ENCODE measurements at places on chromosomes 7 and 10.

DNA sequence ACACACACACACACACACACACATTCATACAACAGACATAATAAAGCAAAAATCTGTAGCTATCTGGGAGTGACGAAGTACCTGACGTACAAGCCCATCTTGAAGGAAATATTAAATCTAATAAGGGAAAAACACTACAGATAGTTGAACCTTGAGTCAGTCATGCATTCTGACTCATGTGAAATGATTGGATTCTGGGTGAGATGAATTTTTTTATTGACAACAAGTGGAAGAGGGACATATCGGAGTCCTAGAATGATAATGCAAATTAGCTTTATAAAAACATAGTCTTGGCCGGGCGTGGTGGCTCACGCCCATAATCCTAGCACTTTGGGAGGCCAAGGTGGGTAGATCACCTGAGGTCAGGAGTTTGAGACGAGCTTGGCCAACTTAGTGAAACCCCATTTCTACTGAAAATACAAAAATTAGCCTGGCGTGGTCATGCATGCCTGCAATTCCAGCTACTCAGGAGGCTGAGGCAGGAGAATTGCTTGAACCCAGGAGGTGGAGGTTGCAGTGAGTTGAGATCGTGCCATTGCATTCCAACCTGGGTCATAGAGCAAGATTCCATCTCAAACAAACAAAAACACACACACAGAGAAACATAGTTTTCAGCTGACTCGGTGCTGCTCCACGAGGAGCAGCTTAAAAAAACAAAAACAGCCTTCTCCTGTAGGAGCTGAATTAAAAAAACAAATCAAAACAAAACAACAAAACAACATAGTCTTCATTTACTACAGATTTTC, 154.4 kb upstream of the MKLN1 start:
- no peak for DNase-seq

GRCh38 chr10:48300556-48300955, 5.9 kb upstream of the MAPK8 start:
- no peak for DNase-seq

GRCh38 chr7:101686030-101686429, 56.9 kb upstream of the MYL10 start:
- DNase-seq, result no peak

DNA sequence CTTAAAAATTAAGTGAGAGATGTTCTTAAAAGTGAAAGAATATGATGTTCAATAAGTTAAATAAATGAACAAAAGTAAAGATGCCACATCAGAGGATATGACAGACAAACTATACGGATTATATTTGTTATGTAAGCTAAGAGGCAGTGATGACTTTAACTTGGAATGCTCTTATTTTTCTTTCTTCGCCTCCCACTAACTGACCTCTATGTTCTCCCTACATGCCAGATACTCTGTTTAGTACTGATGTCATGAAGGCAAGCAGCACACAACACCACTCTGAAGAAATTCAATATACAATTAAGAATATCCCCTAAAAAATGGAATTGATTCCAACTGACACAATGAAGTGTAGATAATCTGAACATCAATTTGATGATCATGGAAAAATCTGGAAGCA, 223.4 kb downstream of the DOCK4 start:
- no peak for DNase-seq

DNA sequence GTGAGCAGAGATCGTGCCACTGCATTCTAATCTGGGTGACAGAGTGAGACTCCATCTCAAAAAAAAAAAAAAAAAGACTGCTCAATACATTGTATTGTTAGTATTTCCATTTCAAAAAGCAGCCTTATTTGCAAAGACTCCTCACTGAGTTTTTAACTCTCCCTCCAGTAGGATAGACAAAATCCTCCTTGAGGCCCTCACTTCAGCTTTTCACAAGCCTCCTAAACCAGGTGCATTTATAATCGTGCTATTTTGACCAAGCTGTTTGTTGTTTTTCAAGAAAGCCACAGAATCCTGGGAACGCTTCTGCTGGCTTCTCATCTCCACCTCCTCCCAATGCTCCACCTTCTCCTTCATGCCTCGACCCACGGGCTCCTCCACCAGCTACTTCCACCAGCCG, 6.3 kb upstream of the DDIT4 start:
- no peak for DNase-seq

DNA sequence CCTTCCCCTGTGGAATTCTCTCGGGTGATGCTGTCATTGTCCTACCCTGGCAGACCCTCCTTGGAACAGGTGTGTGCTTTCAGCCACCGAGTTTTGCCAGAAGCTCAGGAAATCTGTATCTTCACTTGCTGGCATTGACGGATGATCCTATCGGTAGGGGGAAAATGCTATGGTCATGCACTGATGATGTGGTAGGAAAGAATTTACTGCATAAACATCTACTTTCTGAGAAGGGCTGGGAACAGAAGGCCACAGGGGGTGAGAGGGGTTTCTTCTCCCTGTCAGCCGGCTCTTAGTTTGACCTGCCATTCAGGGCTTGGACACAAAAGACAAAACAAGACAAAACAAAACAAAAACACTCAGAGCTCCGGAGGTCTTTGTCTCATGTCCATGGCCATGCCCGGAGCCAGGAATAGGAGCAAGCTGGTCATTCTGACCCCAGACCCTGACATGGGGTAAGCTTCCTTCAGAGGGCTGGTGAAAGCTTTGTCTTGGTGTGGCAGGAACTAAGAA, 43.6 kb upstream of the CARD11 start:
- no peak for DNase-seq

- DNase-seq, result no peak
These were observed 91.3 kb upstream of the SMIM30 start for GRCh38 chr7:113209449-113210203.

DNA sequence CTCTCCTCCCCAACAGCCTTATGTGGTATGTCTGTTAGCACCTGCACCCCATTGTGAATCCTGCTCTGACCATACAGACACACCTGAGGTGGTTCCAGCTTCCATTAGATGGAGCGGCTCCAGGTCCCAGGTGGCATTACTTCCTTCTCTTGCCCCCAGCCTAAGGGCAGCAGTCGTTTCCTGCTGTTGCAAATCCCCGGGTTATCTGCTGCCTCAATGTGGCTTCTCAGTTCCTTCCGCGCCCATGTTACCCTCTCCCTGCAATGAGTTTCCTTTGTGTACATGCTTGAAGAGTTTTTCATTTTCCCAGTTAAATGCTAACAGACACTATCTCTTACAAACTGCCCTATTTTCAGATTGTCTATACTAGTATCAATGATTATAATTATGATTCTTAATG, 62.8 kb upstream of the PRKCQ start:
- DNase-seq, result no peak

DNA sequence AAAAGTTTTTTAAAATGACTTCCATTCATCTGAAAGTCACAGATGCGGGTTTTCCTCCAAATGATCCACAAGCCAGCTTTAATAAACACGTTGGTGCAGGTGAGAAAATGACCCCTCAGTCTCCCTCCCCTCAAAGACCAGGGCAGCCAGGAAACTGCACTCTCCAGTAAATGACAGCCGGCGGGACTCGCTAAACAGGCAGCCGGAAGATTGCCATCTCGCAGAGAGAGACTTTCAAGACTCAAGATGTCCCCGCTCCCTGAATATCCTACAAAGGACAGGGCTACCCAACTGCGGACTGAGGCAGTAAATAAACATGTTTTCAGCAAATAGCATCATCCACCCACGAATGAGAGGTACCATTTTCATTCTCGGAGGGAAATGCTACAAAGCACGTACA, 116.8 kb downstream of the DIP2C start:
- DNase-seq, result no peak

- no peak for DNase-seq
These were observed 491.3 kb downstream of the RPS24 start for GRCh38 chr10:78524941-78525340.

- DNase-seq, result no peak
These were observed 356.4 kb downstream of the ANKRD7 start for GRCh38 chr7:118580743-118581382.

DNA sequence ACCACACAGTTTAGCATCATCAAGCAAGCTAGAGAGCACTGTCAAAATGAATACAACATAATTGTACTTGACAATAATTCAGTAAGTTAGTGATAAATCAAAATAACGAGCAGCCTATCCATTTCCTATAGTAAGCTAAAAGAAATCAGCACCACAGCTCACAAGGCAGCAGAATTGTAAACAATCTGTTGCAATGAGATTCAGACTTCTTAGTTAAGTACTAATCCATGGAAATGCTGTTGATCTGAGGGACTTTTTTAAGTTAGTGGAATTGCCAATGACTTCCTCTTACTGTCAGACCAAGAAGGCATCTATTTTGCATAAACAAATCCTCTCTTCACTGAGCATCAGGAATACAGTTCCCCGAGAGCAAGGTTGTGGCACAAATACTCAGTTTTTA, 136.6 kb upstream of the CCDC6 start:
- DNase-seq, result no peak

- DNase-seq, result no peak
These were observed 67.3 kb downstream of the NRBF2 start for GRCh38 chr10:63200431-63200830.

DNA sequence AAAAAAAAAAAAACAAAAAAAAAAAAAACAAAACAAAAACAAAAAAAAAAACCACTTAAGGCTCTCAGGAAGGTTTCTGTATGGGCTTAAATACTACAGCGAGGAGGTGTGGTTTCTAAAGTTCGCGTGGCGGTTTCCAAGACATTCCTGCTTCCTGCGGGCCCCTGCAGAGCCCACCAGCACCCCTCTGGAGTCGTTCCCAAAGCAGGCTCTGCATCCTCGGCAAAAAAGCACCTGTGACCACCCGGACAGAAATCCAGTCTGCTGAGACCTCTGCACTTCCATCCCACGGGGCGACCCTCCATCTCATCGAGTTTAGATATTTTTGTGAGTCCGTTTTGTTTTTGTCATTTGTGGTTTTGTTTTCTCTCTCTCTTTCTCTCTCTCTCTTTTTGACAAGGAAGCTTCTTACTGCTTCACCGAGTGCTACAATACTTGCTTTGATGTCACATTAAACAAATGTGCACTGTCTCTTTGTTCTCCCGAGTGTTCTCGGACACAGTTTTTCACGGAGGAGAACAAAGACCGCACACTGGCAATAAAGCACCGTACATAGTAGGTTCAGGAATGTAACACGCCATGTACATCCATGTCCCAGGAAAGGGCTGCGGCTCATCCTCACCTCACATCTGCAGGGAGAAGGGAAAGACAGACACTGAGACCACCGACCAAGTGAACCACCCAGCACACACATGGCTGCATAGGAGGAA, 21.5 kb downstream of the PDGFA start:
- DNase-seq, result no peak

GRCh38 chr10:3412071-3412582, 239.5 kb upstream of the PITRM1 start:
- no peak for DNase-seq

DNA sequence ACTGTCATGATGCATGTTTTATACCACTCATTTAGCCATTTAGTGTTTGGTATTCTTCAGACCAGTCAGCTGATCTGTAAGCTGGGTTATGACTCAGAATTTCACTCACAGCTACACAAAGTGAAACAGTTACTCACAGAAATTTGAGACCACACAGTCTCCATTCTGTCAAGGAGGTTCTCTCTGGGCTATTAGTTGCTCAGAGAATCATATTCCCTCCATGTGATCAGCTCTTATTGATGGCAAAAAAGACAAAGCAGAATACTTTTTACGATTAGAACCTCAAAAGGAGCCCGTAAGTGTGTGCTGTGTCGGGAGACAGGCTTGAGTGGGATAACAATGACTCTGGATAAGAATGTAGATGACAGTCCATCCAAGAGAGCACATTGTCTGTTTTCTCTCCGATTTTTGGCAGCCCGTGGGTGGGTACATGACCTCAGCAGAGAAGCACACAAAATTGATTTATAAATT, 277.6 kb upstream of the SORCS1 start:
- DNase-seq, result no peak

DNA sequence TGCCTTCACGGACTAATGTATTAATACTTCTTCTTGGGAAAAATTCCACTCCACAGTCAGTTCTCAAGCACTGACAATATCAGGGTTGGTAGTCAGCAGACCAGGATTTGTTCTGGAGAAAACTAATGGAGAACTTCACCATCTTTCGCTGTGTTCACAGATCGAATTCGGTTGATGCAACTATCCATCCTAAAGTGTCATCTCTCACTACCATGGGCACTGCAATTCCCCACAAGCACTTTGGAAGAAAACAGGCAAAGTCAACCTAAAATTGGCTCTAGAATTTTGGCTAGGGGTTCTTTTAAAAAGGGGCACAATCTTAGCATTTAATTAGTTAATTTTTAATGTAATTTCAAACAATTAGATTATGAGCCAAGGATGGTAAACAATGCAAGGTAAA, 164.4 kb downstream of the HGF start:
- no peak for DNase-seq

GRCh38 chr10:118914629-118915028, 114.9 kb upstream of the NANOS1 start:
- DNase-seq, result no peak

GRCh38 chr10:128576943-128577670, 450.9 kb upstream of the MKI67 start:
- no peak for DNase-seq

DNA sequence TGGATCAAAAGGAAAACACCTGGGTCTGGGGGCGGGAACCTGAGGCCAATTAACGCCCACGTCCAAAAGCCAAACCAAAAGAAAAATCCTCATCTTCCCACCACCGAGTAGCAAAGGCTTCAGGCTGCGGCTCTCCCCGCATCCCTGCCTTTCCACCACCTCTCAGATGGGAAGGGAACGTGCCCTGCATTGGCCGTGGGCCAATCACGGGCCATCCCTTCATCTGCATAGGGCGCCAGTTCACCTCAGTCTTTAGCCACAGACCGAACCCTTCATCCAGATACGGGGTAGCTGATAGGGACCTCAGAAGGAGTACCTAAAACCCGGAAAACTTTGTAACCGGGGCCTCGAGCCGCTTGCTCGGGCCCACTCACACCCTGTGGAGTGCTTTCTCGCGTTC, 626 bp downstream of the PRPF18 start:
- DNase-seq, result no peak

DNA sequence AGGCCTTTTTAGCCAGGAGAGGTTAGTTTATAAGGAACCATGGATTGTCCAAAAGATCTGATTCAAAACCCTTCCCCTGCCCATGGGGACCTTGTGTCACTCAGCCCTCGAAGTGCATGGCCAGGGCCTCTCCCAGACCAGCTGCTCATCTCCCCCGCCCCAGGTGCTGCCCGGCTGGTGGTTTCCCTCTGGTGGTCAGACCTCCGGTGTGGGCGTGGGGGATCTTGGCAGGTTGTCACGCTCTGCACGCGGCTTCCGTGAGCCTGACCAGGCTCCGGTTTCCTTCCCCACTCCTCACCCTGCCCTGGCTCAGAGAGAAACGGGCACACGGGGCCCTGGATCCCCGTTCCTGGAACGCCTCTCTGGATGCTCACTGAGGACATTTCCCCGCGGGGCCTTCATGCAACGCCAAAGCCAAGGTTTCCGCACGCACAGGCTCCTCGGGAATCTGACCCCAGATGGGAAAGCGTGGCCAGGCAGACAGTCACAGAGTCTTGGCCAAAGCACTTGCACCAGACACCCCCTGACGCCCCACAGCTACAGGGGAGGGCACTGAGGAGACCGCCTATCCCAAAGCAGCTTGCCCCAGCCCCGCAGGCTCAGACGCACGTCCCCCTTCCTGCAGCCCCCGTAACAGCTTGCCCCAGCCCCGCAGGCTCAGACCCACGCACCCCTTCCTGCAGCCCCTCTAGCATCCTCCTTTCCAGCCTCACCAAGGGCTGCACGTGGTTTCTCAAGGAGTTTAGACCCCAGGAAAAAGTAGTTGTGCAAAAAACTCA, 7.8 kb upstream of the DIP2C start:
- DNase-seq, result no peak

Measured in stimulated activated CD8-positive, alpha-beta memory T cell treated with anti-CD3 and anti-CD28 coated beads, Interleukin-2, amount 100 ng/mL, for 48 hours (primary cell).